Activated CD8-positive, alpha-beta memory T cell treated with anti-CD3 and anti-CD28 coated beads for 1 hour (primary cell): ENCODE measurements at places on chromosomes 6 and 20.

DNA sequence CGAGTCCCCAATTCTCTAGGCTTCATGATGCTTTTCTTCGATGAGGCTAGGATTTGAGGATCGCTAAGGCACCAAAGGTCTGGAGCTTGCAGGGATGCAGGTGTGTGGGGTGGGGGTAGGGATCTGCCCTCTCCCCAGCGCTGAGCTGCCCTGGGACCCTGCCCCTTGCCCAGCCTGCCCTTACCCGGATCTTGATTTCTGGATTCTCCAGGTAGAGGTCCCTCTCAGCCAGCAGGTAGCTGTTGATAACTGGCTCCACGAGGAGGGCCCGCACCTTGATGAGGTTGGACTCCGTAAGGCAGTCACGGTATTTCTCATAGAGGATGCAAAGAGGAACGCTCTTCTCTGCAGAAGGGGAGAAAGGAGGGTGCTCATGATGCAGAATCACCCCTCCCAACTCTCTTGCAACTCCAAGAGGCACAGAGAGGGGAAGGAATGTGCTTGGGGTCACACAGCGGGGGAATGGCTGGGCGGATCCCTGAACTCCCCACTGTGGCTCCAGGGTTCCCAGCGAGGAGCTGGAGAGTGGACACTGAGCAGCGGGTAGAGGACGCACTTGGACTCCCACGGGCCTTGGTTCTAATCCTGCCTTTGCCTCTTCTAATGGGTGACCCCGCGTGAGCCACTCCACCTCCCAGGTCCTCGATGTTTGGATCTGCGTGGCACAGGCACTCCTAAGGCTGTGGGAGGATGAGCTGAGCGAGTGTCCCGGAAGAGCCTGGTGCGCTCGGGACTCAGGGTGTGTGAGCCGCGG is 32.7 kb downstream of the TGM2 start:
- no peak for DNase-seq

- no peak for DNase-seq
Observed at GRCh38 chr20:56595746-56596475, 33.2 kb upstream of the TFAP2C start.

GRCh38 chr6:116461331-116461931 is at the start of gene CALHM6:
Gene CALHM6 (plus strand): TSS chr6:116461375. CDS start chr6:116461930, 555 bp downstream.
- DNase-seq = no peak

- no peak for DNase-seq
Observed at GRCh38 chr6:2448826-2449571, 203.6 kb upstream of the GMDS start.

DNA sequence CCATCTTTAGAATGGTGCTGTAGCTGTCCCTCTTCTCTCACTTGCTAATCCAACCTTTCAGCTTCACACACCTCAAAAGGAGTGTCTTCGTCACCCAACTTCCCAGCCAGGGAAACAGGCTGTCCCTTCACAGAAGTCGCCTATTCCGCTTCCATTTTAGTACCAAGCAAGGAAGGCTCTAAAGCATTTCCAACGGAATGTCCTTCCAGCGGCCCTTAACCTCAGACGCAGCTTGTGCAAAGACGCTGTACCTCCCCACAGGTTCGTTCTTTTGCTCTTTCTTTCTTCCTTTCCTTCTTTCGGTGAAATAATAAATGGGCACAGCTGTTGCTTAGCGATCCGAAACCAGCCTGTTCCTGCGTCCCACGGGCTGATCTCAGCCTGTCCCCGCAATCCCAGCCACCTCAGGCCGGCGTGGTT is 1.5 kb downstream of the PTPRT start:
- DNase-seq = no peak

GRCh38 chr6:67916399-67916798 is 718.7 kb upstream of the ADGRB3 start:
- DNase-seq = no peak

GRCh38 chr6:34462551-34462971 is 3.3 kb upstream of the PACSIN1 start:
- DNase-seq = no peak

DNA sequence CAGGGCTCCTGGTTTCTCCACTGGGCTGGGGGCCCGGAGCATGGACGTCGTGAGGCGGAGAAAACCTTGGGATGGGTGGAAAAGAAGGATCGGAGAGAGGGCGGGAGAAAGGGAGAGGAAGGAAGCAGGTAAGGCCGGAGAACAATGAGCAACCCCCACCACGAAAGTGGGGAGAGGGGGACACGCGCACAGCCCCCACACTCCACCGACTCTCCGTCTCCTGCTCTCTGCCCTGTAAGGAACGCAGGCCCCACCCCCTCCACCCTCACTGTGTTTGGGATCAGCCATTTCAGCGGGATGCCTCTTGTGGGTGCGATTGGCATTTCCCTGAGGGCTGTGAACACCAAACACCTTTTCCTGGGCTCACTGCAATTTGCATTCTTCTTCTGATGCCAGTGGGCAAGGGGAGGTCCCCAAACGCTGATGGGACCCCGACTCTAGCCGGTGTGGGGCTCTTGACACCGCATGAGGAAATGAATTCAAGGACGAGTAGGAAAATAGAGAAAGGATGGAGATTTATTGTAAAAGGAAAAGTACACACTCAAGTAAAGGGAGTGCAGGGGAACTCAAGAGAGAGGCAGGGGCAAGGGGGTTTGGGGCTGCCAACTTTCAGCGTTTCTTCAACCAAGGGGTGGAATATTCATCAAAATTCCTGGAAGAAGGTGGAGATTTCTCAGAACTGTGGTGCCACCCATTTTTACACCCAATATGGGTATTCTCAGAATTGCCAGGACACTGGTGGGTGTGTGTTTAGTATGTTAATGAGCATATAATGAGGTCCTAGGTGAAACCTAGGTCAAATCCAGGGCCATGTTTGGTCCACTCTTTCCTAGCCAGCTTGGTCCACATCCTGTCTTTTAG is 13.1 kb upstream of the RAET1L start:
- no peak for DNase-seq

- DNase-seq = no peak
Observed at GRCh38 chr6:153059311-153059710, 56.8 kb upstream of the MTRF1L start.

DNA sequence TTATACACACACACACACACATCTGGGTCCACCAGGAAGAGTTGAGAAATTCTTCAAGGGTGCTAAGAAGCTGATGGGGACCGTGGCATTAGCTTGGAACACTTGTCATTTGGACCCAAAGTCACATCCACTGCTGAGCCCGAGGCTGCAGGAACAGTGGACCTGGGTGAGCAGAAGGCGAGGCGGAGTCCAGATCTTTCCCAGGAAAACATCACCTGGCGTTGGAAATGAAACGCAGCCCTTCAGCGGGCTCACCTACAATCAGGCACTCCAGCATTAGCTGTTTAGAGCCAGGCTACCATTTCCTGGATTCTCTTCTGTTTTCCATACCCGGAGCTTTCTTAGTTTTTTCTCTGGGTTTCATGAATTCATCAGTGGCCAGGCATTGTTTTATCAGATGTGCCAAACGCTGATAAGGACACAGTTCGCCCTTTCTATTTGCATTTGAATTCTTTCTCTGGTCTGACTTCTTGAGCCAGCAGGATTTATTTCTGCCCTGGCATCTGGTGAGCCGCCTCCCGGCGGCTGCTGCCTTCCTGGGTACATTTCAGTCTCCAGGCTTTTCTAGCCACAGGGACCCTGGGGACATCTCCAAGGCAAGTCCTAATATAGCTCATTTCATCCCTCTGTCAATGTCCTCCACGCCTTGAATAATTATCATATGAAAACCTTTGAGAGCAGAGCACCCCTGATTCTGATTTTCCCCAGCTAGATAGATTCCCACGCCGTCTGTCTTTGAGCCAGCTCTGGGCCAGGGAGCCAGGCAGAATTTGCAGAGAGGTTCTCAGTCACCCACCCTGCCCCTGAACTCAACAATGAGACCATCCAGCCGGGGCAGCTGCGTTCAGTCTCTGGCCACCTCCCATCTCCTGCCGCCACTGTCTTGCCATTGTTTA is 170.9 kb downstream of the TTLL2 start:
- DNase-seq = no peak

DNA sequence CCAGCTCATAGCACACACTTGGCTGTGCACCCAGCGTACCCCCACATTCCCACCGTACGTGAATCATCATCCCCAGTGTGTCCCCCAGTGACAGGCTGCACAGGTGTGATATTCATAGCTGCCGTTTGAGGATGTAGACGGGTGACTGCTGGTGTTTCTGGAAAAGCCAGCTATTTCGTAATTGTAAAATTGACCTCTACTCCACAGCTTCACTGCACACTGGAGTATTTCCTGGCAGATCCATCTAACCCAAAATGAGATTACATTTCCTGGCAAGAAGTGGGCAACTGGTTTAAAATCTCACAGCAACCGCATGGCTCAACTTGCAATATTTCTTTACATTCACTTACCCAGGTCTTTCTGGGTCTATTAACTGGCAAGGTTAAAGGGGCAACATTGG is 30.3 kb downstream of the CD83 start:
- no peak for DNase-seq

- DNase-seq = no peak
Observed at GRCh38 chr6:105430685-105431084, 27.8 kb upstream of the PREP start.

GRCh38 chr20:53370345-53370961 is 223.2 kb downstream of the ZNF217 start:
- no peak for DNase-seq

DNA sequence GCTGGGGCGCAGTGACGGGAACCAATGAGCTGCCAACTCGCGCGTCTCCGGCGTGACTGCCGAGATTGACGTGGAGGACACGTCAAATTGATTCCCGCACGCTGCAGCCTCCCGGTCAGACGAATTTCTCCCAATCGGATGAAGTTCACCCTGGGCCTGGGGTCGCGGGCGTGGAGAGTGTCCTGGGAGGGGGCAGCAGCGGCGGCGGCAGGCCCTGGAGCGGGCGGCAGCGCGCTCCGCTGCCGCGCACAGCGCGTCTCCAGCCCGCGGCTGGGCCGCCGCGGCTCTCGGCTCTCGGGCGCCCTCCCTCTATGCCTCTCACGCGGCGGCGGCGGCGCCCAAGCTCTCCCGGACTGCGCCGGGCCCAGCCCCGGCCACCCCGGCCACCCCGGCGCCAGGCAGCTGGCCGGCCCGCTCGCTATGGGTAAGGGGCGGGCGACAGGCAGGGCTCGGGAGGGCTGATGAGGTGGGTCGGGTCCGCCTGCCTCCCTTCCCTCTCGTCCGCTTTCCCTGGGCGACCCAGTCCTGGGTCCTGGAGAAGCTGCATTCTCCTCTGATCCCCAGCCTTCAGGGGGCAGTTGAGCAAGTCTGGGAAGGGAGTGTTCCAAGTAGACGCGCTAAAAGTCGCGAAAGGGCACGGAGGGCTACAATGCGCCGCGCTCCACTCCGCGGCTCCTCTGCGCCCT is at the start of gene PAX1:
Gene PAX1 (plus strand): TSS at position 90 of the 686 bp plus-strand sequence. CDS start 49 bp downstream, at position 139.
- DNase-seq = no peak

DNA sequence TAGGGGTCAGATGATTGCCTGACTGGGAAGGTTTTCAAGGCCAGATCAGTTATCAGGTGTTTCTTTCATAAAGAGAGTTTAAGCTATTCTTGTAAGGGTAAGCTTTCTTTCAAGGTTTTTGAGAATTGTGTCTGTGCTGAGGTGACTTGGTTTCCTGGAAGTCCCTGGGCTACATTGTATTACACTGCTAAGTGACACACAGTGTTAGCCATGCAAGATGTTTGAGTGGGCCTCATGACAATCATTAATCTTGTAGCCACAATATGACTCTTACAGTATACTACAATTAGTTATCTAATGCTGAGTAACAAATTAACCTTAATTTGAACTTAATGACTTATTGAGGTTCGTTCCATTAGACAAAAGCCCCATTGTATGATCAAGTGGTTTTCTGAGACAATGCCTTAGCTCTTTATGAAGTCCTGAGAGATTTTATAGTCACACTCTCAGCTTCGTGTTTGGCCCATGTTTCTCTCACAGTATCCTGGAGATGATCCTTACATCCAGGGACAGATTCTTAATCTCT is 186.7 kb downstream of the RPS12 start:
- DNase-seq = no peak
